ENCODE measurements at places on chromosomes 16 and 17.
A peak's percentile ranks its signal among the peaks of the same experiment; 100 is the strongest.

DNA sequence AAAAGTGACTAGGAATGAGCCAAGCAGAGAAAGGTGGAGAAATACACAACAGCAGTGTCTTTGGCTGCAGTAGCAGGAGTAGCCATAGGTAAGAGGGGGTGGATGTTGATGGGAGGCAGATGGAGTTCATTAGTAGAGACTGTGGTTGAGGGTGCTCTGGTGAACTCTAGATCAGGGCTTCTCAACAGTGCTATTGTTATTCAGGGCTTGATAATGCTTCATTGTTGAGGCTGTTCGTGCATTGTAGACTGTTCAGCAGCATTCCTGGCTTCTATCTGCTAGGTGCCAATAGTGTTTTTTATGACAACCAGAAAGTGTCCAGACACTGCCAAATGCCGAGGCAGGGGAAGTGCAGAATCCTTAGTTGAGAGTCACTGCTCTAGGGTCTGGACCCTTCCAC, 3.6 kb downstream of the ALKBH5 start:
- DNase-seq = no peak

GRCh38 chr16:333406-334094, 19.0 kb downstream of the AXIN1 start:
- no peak for DNase-seq

GRCh38 chr17:16987066-16987829, 15.3 kb upstream of the TNFRSF13B start:
- no peak for DNase-seq

DNA sequence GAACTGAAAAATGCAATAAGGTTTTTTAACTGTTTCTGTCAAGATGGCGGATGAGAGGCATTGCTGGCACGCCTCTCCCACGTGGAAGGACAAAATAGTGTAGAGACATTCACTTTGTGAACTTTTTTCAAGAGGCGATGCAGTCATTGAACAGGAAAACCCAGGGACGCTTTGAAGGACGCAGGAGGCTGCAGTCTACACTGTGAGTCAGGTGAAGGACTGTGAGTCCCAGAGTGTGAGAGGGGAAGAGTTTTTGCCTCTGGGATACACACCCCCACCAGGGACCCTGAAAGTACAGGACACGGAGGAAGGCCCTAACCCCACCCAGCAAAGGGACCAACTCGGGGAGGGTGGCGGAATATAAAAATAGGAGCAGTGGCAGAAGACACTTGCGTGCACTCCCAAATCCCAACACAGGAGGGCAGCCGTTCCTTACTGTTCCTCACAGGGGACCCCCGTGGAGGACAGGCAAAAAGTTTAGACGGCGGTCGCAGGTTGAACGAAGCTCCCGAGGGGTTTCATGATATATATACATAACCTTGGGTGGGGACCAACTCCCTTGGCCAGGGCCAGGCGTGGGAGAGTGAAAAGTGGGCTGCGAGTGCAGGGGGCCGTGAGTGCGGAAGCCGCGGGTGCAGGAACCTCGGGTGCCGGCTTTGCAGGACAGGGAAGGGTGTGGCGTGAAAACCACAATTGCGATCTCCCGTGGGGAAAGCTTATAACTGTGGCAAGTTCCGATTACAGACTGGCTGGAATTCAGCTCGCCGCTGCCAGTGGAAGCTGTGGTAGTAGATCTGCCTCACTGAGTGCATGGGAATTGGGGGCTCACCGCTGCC, 82.0 kb upstream of the ALOX12 start:
- DNase-seq = peak; percentile 60

- DNase-seq = no peak
Measured at GRCh38 chr17:77516902-77517301, 376.1 kb downstream of the SEC14L1 start.

DNA sequence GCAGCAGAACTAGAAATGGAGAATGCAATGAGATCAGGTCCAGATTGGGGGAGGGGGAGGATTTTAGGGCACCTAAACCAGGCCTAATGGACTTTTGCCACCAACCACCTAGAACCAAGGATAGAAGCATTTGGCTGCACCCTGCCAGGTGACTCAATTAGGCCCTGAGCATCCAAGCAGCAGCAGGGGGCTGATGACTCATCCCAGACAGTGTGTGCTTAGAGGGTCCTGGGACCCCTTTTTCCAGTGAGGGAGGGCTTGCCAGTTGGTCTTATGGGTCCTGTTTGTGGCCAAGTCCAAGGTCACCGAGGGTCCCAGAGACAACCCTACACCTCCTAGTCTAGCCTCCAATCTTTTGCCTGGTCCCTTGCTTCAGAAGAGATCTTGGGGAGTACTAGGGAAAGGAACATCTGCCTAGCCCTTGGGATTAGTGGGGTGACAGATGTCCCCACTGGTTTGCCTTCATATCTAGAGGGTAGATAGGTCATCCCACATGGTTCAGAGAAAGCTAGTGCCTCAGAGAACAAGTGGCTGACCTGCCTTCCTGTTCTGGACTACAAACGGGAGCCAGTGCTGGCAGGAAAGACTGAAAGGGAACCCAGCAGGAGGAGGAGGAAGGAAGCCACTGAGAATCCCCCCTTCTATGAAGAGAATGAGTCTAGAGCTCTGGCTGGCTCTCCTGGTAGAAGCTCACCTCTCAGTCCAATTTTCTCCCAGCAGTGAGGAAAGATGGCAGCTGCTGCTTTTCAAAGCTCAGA, 1.6 kb upstream of the TBKBP1 start:
- DNase-seq = no peak

DNA sequence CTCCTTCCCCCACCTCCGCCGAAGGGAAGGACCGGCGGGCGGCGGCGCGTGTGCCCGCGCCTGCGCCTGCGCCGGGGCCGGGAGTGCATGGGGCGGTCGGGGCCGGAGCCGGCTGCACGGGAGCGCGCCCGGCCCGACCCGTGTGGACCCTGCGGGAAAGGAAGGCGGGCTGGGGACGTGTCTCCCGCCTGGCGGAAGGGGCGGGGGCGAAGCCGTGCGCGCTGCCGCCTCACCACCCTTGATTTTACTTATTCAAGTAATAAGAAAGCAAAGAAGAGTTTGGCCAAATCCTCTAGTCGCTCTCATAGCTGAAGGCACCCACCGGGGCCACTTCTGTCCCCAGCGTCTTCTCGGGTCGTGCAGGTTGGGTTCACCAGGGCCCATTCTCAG, 596 bp upstream of the PFN1 start:
- DNase-seq = peak; percentile 82

- DNase-seq = no peak
Measured at GRCh38 chr17:27818401-27819105, 18.2 kb upstream of the NOS2 start.

All from CD4-positive, alpha-beta memory T cell (primary cell).